ENCODE measurements at places on chromosomes 12 and 14.

- no peak for DNase-seq
Observed at GRCh38 chr12:108704527-108704926, 26.8 kb downstream of the CORO1C start.

DNA sequence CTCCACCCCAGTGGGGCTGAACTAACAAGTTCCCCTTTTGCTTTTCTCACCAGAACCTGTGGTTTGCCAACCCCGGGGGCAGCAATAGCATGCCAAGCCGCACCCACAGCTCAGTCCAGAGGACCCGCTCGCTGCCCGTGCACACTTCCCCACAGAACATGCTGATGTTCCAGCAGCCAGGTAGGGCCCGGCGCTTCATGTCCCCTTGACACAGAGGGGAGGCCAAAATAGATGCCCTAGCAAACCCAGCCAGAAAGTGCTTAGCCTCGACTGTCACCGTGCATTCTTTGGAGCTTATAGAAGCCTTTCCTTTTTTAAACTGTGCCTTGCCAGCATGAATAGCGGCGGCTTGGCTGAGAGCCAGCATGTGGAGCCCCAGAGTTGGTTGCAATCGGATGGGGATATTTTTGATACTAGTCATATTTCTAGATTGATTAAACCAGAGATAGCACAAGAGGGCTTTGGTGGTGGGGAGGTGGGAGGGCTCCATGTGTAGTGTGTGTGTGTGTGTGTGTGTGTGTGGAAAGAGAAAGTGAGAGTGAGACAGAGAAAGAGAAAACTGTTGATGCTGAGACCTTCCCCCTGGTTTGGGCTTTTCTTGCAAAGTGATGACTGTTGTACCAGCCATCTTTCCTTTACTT, 126.1 kb downstream of the GCH1 start:
- peak; percentile 38 for DNase-seq

GRCh38 chr14:100533656-100534485, 53.3 kb downstream of the BEGAIN start:
- DNase-seq, result no peak

- DNase-seq, result no peak
Observed at GRCh38 chr14:36516719-36517241, 3.3 kb downstream of the NKX2-1 start.

DNA sequence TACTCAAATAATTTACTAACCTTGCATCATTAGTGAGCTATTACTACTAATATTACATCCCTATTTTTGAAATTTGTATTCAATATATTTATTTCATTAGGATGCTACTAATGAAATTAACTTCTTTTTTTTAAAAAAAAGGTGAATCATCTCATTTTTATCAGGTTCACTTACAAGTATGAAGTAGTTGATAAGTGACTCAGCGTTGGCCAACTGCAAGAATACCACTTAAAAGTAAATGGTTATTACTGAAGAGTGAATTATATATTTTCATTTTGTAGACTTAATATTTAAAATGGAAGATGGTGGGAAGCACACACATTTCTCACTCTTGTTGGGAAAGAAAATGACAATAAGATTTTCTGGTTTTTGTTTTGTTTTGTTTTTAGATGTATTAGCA, 19.6 kb downstream of the OR4N2 start:
- DNase-seq, result no peak

DNA sequence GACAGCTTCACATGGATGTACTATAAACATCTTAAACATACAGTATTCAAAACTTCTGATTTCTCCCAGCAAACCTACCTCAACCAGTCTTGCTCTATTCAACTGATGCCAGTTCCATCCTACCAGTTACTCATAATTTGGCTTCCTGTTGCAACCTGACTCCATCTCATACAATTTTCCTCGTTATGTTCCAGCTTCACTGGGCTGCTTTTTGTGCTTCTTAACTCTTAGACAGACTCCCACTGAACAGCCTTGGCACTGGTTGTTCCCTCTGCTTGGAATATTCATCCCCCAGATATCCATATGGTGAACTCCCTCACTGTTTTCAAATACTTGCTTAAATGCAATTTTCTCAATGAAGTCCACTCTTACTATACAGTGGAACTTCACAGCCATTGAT, 249.2 kb downstream of the AEBP2 start:
- no peak for DNase-seq

DNA sequence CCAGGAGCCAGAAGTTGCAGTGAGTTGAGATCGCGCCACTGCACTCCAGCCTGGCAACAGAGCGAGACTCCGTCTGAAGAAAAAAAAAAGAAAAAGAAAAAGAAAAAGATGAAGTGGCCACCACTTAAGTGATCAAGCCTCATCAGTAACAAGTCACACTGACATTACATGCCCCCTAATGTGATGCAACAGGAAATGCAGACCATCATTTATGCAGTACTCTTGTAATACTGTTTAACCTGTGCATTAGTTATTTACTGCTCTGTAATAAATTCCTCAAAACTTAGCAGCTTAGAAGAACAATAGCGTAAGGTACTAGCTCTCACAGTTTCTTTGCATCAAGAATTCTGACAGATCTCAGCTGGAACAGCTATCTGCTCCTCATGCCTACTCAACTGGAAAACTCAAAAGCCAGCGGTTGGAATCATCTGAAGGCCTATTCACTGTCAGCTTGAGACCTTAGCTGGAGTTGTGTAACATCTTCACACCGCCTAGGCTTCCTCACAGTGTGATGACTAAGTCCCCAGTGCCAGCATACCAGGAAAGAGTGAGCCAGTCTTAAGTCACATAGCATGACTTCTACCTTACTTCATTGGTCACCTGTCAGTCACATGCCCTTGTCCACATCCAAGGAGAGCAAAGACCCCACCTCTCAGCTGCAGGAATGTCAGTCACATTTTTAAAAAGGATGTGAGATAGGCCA, 31.5 kb downstream of the EPS8 start:
- DNase-seq, result peak; percentile 73

DNA sequence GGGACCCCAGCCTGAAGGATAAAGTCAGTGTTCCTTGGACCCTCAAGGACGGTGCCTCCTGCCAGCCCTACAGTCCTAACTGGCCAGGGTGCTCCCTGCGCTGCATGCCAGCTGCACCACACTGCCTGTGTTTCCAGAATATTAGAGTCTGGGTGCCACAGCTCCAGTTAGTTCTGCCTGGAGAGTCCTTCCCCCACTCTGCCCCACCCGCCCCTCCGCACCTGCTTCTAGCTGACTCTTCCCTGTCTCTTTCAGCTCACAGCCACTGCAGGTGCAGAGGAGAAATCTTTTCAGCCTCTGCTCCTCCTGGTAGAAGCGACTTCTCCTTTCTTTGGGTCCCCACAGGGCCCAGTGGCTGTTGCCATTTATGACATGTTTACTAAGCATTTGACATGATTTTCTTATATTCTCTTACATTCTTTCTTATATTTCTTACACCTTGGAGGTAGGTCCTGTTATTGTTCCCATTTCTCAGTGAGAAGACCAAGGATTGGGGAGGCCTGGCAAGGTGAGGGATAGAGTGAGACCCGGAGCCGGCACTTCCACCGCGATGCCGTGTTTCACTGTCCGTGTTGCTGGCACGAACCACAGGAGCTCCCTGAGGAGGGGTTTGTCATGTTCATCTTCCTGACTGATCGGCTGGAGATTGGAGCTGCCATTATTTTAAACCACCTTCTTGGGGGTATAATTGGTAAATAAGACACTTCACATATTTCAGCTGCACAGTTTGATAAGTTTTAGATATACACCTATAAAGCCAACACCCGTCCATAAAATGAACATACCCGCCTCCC, 29.4 kb downstream of the SYNE3 start:
- no peak for DNase-seq

GRCh38 chr14:58732387-58732786, 94.6 kb downstream of the DACT1 start:
- no peak for DNase-seq

- DNase-seq, result no peak
Observed at GRCh38 chr12:32542428-32543229, 136.5 kb upstream of the DNM1L start.

GRCh38 chr12:85244561-85244960, 35.5 kb upstream of the ALX1 start:
- peak; percentile 14 for DNase-seq

DNA sequence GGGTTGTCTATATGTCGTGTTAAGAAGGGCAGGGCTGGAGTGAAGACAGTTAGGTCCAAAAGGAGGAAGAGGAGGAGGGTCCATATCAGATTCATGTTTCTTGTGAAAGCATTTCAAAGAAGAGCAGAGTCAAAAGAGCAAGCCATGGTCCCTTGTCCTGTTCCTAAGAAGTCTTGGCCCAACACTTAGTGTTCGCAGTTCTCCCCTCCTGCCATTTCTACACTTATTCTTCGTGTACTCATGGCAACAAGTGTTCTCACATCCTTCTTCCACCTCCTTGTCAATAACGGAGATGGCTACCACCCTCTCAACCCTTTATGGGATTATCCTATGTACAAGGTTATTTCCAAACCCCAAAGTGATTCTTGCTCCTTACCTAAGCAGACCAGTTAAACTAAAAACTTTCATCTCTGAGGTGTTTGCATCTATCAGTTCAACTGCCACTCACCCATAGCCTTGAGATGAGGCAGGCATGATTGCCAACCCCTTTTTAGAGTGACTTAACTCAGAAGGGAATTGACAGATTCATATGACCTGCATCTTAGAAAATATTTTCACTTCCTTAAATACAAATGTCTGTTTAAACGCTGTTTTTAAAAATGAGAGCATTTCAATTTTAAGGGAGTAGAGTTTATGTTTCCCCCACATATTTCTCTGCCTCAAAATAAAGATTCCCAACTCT, 19.8 kb upstream of the RNASE2 start:
- no peak for DNase-seq

DNA sequence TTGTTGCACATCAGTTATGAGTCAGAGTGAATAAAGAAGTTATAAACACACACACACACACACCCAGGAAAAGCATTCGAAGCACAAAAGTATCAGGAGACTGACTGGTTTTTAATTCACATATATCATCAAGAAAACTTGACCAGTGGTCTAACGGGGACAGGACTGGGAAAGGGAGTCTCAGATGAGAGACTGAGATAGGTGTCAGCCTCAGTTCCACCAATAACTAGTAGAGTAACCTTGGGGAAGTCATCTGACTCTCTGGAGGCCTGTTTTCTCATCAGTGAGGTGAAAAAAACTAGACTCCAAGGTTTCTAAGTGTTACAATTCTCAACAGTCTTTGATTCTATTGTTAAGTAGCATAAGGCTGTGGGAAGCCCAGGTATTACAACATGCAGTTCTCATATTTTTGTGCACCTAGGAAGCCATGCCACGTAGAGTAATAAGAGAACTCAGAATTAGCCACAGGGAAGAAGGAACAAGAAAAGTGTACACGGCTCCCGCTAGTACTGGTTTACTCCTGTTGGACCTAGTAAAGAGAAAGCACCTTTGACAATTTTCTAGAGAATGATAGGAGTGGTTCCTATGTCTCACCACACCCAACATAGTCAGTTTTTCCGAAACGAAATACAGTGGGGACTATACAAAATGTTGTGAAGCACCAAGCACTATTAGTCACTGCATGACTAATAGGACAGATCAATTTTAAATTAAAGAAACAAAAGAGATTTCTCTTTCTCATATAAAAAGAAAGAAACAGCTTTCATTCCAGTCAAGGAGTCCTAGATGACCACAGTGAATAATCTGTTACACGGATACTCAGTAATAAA, 5.0 kb downstream of the PPTC7 start:
- DNase-seq, result peak; percentile 82

GRCh38 chr12:131464081-131464480, 246.8 kb upstream of the SFSWAP start:
- no peak for DNase-seq

- DNase-seq, result no peak
Observed at GRCh38 chr12:88559772-88560171, 20.5 kb downstream of the KITLG start.

DNA sequence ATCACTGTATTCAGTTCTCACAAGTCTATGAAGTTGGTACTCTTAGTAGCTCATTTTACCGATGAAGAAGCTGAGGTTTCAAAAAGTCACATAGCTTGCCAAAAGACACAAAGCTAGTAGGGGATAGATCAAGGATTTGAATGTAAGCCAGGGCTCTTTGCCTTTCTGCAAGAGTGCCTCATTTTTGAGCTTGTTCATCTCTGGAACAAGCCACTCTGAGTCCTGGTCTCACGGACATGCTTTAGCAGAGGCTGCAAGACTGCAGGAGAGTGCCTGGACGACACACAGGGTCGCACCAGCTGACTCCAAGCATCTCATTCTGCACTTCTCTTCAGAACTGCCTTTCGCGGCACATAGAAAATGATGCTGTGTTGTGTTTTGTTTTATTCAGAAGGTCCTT, 3.7 kb downstream of the NUAK1 start:
- DNase-seq, result no peak

- no peak for DNase-seq
Observed at GRCh38 chr12:79300199-79300568, 390.6 kb downstream of the PAWR start.

DNA sequence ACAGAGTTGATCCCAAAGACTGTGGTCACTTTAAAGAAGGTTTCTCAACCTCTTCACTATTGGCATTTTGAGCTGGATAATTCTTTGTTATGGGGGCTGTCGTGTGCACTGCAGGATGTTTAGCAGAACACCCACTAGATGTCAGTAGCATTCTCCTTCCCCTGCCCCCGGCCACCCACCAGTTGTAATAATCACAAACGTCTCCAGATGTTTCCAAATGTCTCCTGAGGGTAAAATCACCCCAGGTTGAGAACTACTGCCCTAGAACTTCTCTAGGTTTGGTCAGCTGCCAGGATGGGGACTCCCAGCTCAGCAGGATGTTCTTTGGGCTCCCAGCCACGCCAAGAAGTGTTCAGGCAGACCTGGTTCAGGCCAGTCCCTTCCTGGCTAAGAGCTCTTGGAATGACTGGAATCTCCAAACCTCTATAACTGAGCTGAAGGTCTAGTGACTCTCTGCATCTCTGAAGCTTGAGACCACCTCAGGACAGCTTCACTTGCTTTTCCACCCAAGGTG, 12.5 kb upstream of the AJUBA start:
- DNase-seq, result peak; percentile 64

GRCh38 chr14:31297701-31298344, 90.2 kb upstream of the HECTD1 start:
- DNase-seq, result no peak

DNA sequence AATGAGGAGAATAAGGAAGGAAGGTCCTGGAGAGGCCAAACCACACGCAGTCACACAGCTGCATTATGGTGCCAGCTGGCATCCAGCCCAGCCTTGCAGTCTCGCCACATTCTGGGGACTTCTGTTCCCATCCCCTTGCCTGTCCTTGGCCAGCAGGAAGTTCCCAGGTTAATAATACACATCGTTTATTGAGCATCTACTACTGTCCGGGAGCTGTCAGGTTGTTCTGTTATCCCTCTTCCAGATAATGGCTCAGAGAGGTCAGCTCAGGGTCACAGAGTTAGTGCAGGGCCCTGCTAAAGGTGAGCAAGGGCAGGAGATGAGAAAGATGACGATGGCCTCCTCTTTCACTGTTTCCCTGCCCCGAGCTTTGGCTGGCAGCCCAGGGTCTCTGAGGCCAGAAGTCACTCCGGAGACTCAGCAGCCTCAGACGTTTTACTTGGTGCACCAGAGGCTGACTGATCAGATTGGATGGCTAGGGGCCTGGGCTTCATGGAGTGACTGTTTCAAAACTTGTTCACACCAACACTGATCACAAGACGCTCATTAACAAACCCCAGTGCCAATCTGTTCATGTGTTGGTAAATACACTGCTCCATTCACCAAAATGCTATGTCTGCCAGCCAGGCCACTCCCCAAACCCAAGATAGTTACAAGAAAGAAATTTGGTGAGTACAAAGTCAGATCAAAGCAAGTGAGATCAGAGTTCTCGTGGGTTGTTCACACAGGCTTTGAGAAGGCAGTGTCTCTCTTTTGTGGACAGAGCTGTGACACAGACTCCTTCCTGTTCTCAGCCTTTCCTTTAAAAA, 79.2 kb downstream of the B4GALNT3 start:
- DNase-seq, result peak; percentile 94
